Astrocyte of the cerebellum (primary cell): ENCODE measurements at places on chromosomes 16 and 17.

- peak; percentile 72 for DNase-seq
Observed at GRCh38 chr17:17783825-17784656, 52.7 kb downstream of the SREBF1 start.

DNA sequence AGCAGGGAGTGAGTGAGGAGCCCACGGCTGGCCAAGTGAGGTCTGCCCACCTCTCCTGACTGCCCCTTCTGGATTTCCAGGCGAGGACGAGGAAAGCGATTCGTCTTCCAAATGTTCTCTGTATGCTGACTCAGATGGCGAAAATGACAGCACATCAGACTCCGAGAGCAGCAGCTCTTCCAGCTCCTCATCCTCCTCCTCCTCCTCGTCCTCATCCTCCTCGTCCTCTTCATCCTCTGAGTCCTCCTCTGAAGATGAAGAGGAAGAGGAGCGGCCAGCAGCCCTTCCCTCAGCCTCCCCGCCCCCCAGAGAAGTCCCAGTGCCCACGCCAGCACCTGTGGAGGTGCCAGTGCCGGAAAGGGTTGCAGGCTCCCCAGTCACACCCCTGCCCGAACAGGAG is 13.7 kb upstream of the HSD3B7 start:
- DNase-seq = no peak

DNA sequence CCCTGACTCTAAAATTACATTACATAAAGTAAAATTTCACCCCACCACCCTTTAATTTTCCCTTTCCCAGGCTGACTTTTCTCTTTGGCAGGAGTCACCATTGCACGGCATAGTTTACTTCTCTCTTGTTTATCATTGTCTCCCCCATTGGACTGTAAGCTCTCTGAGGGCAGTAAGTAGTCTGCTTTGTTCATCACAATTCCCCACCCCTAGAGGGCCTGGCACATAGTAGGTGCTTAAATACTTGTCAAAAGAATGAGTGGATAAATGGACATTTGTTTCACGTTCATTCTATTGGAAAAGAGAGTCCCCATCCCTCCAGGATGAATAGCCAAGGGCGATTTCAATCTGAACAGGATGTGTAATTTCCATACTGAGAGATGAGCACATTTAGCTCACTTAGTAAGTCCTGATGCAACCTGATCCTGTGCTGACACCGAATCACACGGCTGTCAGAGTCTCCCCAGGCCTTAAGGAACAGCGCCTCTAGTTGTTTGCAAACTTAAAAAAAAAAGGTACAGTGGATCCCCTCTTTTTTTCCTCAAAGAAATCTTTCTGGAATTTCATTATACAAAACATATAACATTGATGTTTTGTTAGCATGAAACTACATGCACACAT is 54.0 kb downstream of the AKAP1 start:
- DNase-seq = no peak

- DNase-seq = no peak
Observed at GRCh38 chr16:50972876-50973275, 178.2 kb downstream of the SALL1 start.

GRCh38 chr17:29073520-29073919 is 30.6 kb downstream of the PIPOX start:
- DNase-seq = no peak

DNA sequence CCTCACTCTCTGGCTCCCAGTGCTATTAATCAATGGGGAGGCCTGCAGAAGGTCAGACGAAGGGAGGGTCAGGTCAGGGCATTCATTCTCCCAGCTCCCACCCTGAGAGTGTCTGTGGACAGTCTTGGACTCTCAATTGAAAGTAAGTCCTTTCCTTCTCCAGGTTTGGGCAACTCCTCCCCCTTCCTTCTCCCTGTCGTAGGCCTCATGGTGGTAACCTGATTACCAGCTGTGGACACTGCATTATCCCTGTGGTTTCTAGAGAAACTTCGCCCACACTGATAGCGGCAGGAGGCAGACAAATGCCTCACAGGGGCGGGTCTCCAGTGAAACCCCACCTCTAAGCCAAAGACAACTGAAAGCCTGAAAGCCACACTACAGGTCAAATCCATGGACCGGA is 57.7 kb upstream of the SLC25A19 start:
- DNase-seq = no peak

- DNase-seq = no peak
Observed at GRCh38 chr17:19000531-19001325, 3.8 kb downstream of the FAM83G start.
